ENCODE measurements at places on chromosomes 11 and 22.

GRCh38 chr11:69260622-69261021 lies 33.3 kb upstream of the MYEOV start:
- DNase-seq: no peak

DNA sequence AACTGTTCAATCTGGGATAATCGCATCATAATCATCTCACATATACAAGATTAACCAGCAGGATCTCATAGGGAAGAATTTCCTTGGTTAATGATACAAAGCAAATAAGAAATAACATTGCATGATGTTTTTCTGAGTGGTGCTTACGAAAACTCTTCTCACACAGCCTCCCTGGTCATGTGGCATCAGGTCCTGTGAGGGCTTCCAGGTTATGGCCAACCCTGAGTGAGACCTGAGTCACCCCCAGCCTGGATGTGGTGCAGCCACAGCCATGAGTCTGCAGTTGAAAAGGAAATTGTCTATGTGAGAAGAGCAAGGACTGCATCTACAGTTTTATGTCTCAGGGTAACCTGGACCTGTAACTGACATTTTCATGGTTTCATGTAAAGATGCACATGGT lies 90.5 kb upstream of the XKR3 start:
- no peak for DNase-seq

DNA sequence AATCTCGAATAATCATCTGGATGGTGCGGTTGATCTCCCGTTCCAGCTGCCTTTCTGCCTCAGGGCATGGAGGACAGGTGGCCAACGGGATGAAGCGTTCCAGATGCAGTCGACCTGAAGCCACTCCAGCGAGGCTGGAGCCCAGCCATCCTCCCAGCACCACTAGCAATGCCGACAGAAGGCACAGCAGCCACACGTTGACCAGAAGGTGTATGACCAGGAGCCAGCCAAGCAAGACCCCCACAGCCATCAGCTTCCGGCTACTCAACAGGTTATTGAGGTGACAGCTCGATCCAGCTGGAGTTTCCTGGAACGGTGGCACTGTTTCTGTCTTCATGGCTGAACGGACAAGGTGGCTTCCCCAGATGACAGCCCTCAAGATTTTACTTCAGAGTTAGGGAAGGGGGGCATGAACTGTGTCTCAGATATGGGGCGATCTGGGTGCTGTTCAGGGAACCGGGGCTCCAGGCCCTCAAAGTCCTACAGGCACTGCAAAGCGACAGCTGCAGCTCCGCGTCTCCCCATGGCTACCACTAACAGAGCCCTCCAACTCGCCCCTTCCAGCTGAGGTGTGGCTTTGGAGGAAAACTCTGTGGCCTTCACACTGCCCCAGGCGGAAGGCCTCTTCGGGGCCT lies 559 bp downstream of the SNX19 start:
- no peak for DNase-seq

DNA sequence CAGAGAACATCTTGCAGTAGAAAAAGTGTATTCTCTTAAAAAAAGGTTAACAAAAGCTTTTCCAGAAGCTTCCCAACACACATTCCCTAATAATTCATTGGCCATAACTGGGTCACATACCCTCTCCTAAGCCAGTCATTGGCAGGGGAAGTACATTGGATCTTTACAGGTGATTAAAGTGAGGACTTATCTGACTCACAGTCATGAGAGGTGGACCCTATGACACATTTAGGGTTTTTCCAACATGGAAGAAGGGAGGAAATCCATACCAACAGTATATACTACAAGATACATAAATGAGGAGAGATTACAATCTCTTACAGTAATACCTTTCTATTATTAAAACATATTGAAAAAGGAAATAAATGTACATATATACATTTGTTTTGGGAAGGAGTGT lies 72.2 kb downstream of the CCDC73 start:
- DNase-seq: no peak

GRCh38 chr11:71948314-71949027 lies 19.6 kb downstream of the RNF121 start:
- peak; percentile 22 for DNase-seq

DNA sequence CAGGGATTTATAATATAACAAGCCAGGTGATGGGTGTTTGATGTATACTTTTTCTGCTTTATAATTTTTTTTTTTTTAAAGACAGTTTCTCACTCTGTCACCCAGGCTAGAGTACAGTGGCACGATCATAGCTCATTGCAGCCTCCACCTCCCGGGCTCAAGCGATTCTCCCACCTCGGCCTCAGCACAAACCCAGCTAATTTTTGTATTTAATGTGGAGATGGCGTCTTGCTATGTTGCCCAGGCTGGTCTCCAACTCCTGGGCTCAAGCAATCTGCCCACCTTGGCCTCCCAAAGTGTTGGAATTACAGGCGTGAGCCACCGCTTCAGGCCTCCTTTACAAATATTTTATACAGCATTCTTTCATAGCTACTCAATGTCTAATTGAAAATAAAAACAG lies 48.6 kb downstream of the MORC2 start:
- no peak for DNase-seq

GRCh38 chr22:25025491-25026400 lies 73.2 kb downstream of the KIAA1671 start:
- DNase-seq: no peak

DNA sequence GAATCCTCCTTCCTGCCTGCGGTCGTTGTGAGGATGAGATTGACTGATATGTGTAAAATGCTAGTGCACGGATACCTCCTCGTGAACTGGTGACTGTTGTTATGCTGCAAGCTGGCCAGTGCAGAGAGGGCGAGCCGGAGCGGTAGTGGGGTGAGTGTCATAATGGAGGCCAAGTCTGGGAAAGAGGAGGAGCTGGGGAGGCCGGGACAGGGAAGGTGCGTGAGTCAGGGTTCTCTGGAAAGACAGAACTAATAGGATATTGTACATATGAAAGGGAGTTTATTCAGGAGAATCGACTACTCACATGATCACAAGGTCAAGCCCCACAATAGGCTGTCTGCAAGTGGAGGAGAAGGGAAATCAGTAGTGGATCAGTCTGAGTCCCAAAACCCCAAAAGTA lies 56.8 kb upstream of the FADD start:
- DNase-seq: no peak

DNA sequence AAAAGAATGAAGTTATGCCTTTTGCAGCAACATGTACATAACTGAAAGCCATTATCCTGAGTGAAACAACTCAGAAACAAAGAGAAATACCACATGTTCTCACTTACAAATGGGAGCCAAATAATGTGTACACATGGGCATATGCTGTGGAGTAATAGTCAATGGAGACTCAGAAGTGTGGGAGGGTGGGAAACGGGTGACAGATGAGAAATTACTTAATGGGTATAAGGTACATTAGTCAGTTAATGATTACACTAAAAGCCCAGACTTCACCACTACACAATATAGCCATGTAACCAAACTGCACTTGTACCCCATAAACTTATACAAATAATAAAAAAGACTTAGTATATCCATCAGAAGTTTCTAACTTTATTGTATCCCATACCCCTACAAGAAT lies 674.1 kb upstream of the ARHGAP42 start:
- no peak for DNase-seq

DNA sequence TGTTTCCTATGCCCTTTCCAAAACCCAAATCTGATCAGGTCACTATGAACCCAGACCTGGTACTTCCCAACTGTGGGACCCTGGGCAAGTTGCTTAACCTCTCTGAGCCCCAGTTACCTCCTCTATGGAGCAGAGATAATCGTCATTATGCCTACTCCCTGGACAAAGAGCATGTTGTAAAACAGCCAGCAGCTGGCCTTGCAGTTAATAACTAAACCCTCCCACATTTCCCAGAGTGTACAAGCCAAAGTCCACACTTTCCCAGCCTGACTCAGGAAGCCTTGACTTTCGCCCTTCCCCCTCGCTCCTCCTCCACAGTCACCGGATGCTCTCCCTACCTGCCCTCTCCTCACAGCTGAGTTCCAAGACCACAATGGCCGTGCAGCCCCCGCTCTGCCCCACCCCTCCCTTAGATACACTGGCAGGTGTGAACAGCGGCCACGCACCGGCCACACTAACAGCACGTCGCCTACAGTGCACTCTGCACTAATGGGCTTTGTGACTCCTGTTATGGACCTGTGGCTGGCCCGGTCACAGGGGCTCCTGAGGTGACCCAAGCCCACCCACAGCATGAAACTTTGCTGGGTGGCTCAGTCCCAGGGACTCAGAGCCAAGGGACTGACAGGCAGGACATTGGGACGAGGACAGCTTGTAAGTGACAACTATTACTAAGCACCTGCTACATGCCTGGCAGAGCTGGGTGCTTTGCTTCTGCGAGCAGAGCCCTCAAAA lies 15.6 kb upstream of the MFNG start:
- no peak for DNase-seq

DNA sequence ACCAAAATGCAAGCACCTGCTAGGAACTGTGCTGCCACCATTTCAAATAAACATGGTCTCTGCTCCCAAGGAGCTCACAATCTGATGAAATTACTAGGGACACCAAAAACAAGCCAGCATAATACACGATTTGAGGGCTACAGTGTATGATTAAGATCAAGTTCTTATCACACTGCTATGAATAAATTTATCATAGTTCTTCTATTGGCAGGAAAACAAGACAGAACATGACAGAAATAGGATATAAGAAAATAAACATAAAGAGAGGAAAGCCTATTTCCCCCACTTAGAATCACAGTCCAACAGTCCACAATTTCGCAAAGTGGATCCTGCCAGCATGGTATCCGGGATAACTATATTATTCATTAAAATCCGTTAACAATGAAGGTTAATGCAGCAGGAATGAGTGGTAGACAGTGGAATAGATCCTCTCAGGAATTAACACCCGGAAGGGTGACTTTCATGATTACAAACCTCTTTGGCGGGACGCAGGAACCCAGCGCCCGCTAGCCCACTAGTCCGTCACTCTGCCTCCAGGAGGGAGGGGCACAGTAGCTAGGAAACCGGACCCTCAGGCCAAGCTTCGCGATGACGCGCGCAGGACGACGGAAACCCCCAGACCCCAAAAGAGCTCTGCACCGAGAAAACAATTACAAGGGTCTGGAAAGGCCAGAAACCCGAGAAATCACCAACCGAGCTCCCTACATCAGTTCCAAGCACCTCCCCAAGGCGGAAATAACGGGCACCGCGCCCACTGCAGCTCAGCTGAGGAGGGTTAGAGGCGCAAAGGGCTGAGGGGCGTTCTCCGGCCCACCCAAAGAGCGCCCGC lies 607 bp downstream of the CCDC82 start:
- peak; percentile 74 for DNase-seq

Data from iPS-NIHi11 (cell line).